Liver (tissue), 10 donors: ENCODE measurements at places on chromosomes 7 and 10.

- DNase-seq = no peak
Measured at GRCh38 chr7:34224281-34224680, 318.9 kb downstream of the BMPER start.

DNA sequence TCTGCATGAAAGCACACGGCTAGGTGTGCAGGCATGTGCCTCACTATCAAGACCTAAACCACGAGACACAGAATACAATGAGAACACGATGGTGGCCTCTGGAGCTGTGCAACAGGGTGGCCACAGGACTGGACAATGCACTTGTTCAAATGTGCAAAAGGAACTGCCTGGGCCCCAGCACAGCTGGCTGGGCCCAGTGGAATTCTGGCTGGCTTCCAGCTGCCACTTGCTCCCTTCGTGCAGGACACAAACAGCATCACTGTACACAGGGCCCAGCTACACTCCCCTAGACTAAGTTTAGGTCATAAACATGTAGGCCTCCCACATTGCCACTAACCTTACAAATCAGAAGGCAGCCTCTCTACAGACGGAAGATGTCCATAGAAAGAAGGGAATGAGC lies 23.4 kb downstream of the DOCK4 start:
- DNase-seq = no peak

DNA sequence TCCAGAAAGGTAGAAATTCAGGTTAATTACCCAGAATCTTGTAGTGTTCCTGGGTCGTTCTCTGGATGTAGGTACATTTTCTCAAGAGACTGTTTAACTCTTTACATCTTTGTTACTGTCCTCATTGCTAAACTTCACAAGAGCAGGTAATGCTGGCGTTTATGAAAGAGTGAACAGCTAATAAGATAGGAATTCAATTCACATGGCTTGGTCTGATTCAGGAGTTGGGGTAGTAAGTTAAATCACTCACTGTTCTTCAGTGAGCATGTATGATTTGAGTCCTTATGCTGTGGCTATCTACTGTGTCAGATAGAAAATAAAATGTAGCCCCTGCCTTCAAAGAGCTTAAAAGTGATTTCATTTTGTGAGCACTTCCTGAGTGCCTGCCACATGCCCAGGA lies 480.0 kb downstream of the LRMDA start:
- no peak for DNase-seq

DNA sequence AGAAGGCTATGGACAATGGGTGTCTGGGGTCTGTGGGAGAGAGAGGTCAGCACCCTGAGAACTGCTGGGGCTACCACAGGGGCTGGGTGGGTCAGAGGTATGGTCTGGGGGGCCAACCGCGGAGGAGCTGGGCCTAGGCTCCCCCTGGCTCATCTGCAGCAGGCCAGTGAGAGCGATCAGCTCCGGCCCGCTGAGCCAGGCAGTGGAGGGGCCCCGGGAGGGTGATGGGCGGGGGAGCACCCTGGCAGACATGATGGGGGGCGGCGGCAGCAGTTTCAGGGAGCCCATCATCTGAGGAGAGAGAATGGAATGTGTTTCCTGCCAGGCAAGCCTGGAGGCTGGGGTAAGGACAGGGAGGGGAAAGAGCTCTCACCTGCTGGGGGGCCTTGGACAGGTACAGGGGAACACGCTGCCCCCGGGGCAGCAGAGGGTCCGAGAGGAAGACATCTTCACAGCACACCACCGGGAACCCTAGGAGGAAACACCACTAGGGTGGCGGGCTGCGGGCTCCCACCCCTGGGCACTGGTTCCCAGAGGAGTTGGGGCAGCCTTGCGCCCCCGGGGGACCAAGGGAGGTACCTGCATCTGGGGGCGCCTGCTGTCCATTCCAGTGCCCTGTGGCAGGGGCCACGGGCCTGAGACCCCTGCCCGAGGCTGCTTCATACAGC lies 1.3 kb downstream of the SAP25 start:
- no peak for DNase-seq

GRCh38 chr10:108249940-108250339 lies 1085.4 kb upstream of the SORCS1 start:
- DNase-seq = no peak

- no peak for DNase-seq
Measured at GRCh38 chr10:30918651-30919050, 113.0 kb downstream of the ZNF438 start.

DNA sequence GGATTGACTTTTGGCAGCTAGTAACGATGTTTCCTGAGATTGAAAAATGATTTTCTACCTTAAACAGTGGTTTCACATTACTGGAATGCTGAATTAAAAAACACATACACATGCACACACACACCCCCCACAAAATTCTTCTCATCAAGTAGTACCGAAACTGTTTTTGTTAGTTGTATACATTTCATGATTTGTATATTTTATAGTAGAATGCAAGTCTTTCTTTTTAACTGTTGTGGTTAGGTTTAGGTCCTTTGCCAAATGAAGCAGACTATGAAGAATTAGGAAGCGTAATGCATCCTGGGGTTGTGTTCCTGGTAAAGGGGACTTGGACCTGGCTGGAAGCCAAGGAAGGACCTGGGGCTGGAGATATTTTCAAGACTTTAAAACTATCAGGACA lies 505.8 kb downstream of the SUGCT start:
- DNase-seq = no peak

- no peak for DNase-seq
Measured at GRCh38 chr7:122883049-122883680, 3.1 kb downstream of the CADPS2 start.

- DNase-seq = no peak
Measured at GRCh38 chr7:1240517-1241257, 8.0 kb downstream of the UNCX start.

DNA sequence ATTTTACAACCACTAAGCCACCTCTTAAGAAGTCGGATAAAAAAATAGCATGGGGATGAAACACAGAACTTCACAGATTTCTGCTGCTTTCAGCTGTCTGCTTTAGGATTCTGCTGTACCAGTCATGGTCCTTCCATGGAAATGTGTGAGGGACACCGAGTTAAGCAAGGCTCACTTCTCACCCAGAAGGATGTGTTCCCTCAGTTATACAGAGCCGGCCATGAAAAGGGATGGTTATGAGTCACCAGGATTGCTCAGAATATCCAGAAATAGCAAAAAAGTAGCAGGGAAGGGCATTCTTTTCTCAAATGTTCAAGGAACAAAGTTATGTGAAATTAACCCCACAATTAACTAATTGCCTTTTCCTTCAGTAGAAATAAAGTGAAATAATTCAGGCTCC lies 124.4 kb downstream of the AMPH start:
- no peak for DNase-seq

DNA sequence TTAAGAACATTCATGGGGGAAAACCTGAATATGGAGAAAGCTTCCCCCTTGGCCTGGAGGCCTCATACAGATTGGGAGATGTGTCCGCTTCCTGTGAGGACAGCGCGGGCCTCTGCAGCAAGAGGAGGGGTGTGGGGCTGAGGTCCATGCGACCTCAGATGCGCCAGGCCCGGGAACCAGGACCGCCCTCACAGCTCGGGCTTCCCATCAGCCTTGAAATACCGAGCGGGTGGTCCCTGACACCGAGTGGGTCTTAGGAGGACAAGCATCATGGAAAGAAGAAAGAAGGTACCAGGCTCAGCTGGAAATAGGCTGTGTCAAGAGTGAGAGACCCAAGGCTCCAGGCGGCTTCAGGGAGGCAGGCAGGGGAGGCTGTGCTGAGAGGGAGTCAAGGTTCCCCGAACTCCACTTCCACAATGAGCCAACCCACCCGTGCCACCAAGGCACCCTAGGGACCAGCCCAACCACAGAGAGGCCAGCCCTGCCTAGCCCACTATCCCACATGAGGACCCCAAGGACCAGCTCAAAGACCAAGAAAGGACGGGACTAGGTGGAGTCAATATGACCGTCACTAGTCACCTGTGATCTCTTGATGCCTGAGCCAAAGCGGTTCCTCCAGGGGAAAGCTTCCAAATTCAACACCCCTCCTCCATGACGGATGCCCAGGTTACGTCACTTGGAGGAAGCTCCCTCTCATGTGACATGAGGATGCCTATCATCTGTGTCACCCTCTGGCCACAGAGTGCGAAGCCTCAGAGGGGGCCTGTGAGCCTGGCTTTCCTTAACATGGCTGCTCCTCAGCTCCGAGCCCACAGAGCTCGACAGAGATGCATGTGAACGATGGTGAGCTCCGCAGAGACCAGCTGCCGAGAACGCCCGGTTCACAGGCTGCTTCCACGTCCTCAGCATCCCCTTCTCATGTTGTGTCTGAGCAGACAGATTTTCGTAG lies 103.7 kb downstream of the TCERG1L start:
- DNase-seq = no peak

DNA sequence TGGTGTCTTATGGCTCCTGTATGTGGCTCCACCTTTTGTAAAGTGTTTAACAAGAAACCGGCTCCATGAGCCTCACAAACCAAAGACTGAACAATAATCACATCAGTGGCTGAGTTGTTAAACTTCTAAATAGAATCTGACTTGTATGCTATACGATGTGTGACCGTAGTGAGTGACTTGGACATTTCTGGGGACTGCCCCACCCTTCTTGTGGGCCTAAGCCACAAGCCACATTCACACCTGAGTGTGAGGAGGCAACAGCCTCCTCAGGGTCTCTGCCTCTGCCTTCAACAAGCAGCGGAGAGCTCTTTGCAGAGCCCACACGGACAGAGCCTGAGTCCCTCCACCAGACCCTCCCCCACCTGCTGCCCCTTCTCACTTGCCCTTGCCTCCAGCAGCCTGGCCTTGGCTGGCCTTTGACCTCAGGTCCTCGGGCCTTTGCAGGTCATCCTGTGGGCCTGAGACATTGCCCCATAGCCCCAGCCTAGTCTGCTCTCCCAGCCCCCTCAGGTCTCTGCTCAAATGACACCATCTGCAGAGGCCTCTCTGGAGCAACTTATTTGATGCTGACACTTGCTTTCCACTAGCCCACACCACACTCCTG lies 156.8 kb upstream of the TNS3 start:
- DNase-seq = peak; percentile 44

DNA sequence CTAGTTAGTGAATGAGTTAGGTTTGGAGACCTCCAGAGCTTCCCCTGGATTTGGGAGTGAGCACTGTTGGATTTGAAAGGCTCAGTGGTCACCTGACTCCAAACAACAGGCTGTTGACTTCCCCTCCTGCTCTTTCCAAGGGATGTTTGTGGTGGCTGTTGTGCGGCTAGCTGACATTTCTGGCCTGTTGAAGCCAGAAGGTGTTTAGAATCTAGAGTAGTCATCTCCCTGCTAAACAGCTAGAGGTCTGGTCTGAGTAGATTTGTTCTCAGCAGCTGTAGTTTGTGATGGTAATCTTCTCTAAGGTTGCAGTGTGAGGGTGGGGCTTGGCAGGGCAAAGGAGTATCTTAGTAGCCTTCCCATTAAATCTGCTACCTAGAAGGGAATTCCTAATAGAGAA lies 30.1 kb downstream of the BPGM start:
- no peak for DNase-seq
